NCI-H187 (cell line): ENCODE measurements at places on chromosomes 7 and 10.

DNA sequence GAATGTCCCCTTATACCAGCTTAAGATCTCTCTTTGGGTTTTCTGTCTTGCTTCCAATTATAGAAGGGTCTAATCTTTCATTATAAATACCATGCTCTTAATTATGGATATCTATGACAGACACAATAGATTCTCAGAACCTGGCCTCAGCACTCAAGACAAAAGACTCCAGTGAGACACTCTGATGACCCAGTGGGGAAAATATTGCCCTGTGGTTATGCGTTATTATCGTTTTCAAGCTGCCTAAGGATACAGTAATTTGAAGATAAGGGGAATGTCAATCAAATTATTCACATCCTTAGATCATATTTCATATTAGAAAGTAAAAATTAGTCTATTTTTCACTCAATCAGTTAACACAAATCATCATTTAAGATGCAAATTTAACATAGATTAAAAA lies 748.8 kb downstream of the XPNPEP1 start:
- DNase-seq, result no peak

DNA sequence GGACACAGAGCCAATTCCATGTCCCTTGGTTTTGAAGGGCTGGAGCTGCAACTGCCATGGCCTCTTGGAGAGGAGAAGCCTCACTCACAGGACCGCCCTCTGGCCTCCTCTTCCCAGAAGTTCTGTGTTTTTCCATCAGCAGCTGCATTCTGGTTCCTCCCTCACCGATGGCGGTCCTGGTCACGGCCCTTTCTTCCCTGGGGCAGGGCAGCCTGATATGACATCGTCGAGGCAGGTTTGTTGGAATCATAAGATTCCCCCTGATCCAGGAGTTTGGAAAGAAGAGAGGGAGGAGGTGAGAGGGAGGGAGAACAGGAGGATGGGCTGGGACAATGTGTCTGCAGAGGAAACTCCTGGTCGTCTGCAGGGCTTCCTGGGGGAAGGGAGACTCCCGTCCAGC lies 82.7 kb upstream of the PDZD8 start:
- DNase-seq, result no peak

DNA sequence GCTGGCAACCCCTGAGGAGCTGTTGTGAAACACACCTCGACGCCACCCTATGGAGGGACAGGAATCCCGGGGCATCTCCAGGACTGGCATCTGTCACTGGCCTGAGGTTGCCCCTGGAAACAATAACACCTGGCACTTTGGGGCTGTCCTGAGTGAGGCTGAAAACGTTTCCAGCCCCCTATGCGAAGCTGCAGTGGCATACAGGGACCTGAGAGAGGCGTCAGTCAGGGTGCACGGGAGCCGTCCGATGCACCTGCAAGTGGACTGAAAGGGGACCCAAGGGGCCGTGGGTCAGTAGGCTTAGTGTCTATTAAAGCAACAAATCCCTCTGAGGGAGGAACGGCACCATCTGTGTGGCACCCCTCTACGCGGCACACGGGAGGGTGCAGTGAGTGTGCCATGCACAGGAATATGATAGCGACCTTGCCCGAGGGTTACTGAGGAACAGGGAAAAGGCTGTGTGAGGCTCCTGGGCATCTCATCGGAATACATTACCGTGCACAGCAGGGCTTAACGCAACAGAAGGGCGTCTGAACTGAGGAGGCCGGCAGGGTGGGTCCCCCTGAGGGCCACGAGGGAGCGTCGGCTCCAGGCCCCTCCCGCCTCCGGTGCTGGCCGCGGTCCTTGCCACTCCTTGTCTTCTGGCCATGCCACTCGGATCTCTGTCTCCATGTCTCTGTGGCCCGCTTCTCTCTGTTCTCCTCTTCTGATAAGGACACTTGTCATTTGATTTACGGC lies 50.4 kb downstream of the FOXL3 start:
- DNase-seq, result no peak

GRCh38 chr10:105538874-105539273 lies 897.8 kb downstream of the SORCS3 start:
- no peak for DNase-seq

DNA sequence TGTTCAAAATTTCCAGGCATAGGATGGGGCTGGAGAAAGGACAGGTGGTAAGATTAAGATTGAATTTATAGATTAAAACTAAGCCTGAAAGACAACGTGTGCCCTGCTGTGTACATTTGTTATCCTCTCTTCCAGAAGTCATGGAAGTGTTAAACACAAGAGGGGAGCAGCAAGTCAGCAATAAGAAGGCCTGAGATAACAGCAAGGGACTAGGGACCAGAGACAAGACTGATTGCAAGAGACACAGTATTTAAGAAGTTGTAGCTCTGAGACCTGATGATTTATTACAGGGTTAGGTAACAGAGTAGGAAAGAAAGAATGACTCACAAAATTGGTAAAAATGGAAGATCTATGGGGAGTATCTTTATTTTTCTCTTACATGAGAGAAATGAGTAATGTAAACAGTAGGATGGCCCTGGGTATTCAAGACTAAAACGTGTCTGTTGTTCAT lies 55.7 kb upstream of the COL1A2 start:
- DNase-seq, result no peak

DNA sequence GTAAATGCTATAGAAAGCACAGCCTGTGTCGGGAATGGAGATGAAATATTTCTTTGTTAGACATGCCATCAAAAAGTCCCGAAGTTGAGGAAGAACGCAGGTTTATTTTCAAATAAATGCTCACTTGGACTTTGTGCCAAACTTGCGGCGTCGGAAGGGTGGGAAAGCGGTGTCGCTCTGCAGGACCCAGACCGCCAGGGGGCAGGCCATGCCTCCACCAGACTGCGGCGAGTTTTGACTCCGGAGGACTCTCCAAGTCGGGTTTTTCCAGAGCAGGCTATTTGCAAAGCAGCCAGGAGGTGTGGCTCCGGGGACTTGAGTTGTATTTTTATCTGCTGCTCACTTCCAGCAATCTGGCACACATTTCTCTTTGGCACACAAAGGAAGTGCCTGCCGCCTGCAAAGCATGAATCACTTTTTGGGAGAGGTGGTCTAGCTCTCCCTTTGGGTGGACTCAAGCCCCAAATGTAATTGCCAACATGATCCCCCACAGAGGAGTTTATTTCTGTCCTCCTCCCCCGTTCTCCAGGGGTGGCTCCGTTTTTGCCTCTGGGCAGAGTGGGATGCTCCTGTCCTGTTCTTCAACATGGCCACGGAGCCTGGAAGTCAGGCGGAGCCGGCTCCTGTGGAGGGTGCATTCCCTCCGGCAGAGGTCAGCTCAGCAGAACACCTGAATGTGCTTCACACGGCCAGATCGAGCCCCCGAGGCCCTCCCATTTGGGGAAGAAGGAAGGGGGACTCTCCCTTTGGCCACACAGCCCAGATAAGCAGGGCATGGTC lies 82.3 kb upstream of the GPR26 start:
- DNase-seq, result peak; percentile 17

- no peak for DNase-seq
Measured at GRCh38 chr10:25839683-25840082, 94.3 kb upstream of the MYO3A start.

- no peak for DNase-seq
Measured at GRCh38 chr10:78687626-78688025, 381.1 kb upstream of the ZMIZ1 start.

GRCh38 chr7:105896407-105896911 lies 20.1 kb upstream of the ATXN7L1 start:
- peak; percentile 44 for DNase-seq

- no peak for DNase-seq
Measured at GRCh38 chr10:78740976-78741915, 327.5 kb upstream of the ZMIZ1 start.

DNA sequence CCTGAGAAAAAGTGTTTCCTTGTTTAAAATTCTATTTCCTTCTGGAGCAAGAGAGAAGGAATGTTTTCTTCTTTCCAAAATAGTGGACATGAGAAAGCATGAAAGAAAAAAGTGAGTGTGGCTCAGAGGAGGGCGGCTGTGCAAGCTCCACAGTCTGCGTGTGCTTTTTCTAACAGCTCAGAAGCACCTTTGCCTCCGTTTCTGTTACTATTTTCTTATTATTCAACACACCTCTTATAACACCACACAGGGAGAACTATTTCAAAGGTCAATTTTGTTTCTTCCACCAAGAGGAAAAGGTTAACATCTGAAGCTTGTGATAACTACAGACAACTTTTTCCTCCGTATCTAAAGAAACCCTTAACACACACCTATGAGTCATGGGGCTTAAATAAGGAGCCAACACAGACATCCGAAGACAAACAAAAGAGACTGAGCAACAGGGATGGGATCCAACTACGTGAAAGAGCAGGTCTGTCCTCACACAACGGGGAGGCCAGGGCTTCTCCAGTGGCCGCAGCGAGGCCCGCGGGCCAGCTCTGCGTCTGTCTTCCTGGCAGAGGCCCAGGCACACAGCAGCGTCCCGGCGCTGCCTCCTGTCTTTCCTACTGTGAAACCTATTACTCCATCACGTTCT lies 36.2 kb upstream of the NCAPG2 start:
- DNase-seq, result no peak

DNA sequence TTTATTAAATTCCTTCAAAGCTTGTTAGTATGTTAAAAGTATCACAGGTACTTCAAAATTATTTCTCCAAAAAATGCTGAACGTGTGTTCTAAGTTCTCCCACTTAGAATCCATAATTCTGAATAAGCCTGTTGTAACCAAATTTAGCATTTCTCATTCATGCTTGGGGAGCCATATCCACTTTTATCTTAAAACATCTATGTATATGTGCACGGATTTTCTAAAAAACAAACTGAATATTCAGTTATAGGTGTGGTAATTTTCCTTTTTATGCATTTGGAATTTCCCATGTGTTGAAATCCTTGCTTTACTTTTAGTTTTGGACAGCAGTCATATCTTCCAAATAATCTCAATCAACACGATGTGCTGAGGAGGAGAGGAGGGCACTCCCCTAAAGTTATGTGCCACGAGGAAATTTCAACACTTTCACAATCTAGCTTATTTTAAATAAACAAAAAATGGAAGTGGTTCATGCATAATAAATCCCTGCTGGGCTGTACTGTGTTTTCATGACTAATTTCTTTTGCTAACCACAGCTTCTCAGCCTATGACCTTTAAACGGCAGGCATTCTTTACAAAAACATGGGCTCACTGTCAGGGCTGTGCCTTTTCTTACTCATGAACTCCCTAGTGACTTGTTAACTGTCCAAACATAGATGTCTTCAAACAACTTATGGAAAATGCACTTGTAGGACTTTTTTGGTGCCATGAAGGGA lies 380.3 kb upstream of the SEMA3C start:
- DNase-seq, result peak; percentile 10

DNA sequence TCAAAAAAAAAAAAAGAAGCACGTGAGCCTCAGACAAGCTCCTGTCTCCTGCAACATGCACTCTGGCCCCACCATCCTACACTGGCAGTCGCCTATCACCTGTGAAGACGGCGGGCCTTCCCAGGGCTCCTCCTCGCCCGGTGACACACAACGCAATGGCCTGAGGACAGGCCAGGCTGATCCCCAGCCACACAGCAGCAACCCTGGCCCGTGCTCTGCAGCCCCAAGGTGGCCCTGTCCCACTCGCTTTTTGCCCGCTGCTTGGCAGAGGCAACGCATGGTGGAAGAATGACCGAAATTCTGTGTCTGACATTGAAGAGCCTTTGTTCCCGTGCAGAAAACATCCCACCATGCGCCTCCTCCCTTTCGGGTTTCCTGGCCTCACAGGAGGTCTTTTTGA lies 8.1 kb downstream of the RADIL start:
- no peak for DNase-seq

DNA sequence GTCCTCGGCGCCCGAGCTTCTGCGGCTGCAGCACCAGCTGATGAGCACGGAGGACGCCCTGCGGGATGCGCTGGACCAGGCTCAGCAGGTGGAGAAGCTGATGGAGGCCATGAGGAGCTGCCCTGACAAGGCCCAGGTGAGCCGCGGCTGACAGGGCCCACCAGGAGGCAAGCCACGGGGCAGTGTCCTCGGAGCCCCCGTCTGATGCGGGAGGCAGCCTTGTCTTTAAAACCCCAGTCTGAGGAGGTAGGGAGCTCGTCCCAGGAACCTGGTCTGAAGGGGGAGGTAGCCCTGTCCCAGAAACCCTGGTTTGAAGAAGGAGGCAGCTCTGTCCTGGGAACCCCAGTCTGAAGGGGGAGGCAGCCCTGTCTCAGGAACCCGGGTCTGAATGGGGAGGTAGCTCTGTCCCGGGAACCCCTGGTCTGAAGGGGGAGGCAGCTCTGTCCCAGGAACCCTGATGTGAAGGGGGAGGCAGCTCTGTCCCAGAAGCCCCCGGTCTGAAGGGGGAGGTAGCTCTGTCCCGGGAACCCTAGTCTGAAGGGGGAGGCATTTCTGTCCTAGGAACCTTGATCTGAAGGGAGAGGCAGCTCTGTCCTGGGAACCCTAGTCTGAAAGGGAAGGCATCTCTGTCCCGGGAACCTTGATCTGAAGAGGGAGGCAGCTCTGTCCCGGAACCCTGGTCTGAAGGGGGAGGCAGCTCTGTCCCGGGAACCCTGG lies 53.1 kb upstream of the GTF2IRD1 start:
- DNase-seq, result no peak

GRCh38 chr10:51711519-51711891 lies 12.1 kb upstream of the CSTF2T start:
- DNase-seq, result no peak

DNA sequence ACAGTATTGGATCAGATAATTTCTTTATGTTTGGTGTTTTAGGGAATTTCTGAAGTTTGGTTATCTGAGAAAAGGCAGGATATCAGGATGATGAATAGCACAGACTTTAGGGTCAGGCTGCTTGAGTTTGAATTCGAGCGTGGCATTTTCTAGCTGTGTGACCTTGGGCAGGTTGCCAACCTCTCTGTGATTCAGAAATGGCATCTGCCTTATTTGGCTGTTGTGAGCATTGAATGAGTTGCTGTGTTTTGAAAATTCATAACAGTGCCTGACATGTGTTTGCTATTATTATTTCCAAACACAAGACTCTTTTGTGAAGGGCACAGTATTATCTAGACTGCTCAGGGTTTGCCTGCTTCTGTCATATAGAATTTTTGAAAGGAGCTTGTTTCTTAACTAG lies 66.9 kb downstream of the NXPH1 start:
- no peak for DNase-seq

DNA sequence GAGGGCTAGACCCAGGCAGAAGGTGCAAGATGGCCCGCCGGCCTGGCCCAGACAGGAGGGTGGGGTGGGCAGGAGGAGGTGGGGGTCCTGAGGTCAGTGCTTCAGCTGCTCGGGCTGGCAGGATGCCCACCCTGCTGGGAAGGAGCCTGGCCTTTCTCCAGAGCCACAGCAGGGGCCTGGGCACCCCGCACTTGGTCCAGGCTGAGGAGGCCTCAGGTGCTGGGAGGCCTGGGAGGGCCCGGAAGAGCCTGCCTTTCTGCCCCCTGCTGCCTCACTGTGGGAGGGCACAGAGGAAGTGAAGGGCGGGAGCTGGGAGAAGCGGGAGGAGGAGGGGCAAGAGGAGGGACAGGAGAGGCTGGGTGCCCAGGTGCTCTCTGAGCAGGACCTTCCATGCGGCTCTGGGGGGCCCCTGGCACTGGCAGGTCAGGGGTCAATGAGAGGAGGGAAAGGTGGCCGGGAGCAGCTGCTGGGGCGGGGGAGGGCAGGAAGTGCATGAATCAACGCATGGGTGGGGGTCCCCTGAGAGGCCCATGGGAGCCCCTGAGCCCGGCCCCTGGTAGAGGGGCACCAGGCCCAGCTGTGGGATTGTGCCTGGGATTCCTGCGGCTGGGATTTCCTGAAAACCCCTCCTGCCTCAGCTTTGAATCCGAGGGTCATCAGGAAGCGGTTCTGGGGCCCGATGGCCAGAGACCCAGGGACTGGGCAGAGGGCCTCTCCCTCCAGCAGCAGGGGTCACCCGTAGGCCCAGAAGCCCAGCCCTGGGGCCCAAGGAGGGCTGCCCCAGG lies 49.9 kb downstream of the PWWP2B start:
- DNase-seq, result no peak
